ENCODE measurements at places on chromosomes 16 and 17.
A peak's percentile ranks its signal among the peaks of the same experiment; 100 is the strongest.

- no peak for DNase-seq
Observed at GRCh38 chr16:89845417-89845816, 17.1 kb downstream of the SPIRE2 start.

DNA sequence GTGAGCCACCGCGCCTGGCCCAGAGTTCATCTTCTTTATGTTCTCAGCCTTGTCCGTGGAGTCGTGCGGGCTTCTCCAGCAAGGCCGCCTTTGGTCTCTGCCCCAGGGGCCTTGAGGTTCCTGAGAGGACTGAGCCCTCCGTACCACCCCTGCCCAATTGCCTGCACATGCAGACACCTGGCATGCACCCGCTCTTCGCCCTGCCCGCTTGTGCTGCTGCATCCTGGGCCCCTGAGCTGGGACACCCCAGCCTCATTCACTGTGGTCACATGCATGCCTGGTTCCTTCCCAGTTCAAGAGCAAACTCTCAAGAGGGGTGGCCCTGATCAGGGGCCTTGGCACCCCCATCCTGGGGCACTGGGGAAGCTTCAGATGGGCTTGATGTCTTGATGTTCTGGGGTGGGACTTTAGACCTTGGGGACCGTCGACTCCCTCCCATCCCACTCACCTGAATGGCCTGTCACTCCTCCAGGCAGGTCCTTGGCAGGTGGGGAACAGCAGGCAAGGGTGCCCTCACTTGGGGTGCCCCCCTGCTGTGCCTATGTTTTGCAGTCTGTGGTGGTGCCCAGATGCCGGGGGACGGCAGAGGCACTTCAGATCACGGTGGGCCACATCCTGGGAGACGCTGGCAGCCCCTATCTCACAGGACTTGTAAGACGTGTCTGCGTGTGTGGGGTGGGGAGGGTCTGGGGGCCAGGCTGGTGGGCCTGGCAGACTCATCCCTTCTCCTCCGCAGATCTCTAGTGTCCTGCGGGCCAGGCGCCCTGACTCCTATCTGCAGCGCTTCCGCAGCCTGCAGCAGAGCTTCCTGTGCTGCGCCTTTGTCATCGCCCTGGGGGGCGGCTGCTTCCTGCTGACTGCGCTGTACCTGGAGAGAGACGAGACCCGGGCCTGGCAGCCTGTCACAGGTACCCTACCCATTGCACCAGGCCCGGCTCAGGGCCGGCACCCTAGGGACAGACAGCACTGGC, 12.7 kb upstream of the SPNS2 start:
- DNase-seq, result no peak

DNA sequence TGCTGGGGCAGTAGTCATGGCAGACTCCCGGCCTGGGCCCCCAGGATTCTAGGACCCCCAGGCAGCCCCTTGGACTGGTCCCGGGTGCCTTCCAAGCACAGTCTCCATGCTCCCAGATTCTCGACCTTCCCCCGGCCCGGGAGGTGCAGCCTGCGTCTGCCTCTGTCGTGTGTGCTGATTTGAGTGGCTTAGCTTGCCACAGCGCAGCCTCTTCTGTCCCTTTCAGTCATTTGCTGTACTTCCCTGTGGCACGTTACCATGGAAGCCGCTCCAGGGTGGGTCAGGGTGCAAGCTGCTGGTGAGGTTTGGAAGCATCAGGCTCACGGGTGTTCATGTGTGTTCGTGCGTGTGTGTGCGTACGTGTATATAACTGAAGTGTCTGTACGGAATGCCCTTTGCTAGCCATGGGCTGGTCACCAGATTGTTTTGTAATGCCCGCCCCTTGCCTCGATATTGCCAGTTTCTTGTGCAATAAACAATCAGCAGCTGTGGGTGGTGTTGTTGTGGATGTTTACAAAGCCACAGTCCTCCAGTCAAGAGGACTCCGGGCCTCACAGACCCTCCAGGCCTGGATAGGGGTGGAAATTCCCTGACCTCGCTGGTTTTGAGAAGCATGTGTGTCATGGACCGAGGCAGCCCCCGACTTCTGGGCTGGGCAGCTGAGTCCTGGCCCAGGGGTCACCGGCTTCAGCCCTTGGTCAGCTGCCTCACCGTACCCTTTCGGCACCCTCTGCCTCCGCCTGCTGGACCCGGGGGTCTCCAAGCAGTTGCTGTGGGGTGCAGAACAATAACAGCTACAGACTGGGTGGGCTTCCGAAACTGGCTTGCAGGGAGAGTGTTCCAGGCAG, 9.7 kb upstream of the CLEC18A start:
- no peak for DNase-seq

GRCh38 chr17:66200685-66201092, 8.8 kb upstream of the CEP112 start:
- peak; percentile 84 for DNase-seq

GRCh38 chr17:70095455-70095854, 20.4 kb downstream of the KCNJ16 start:
- DNase-seq, result no peak

- no peak for DNase-seq
Observed at GRCh38 chr17:66222798-66223350, 6.3 kb downstream of the APOH start.
